ENCODE measurements at places on chromosomes 5 and 9.
A peak's percentile ranks its signal among the peaks of the same experiment; 100 is the strongest.

GRCh38 chr5:109407913-109408312 lies 1.9 kb downstream of the PJA2 start:
- peaks cover 27% of the 10 kb centered on the region for H3K36me3 ChIP-seq
- H3K4me1 ChIP-seq, result peaks cover 55% of the 10 kb centered on the region
- no peak for DNase-seq
- H3K27ac ChIP-seq, result peak overlapping the region; percentile 100
- peak overlapping the region; percentile 97 for H3K4me3 ChIP-seq

DNA sequence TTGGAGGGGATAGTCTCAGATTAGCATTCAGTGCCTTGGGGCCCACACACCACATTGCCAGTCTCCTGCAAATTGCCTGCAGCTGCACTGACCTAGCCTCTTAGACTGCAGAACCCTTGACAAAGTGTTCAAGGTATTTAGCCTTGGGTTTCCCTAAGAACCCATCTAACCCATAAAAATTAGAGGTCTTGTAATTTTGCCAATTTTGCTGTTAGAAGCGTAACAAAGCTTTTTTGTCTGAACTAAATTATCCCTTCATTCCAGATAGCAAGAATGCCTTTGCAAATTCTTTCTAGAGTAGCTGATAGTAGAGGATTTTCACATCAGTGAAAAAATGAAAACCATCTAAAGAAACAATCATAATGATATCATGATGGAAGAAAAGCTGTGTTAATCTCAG lies 74.0 kb upstream of the CCNG1 start:
- no peak overlapping the region for H3K4me3 ChIP-seq
- DNase-seq, result no peak
- no peak overlapping the region for H3K27ac ChIP-seq
- no peaks in the 10 kb centered on the region for H3K36me3 ChIP-seq
- H3K27me3 ChIP-seq, result peaks cover 18% of the 10 kb centered on the region

- no peaks in the 10 kb centered on the region for H3K36me3 ChIP-seq
- H3K27ac ChIP-seq, result no peak overlapping the region
- H3K4me1 ChIP-seq, result no peaks in the 10 kb centered on the region
- H3K27me3 ChIP-seq, result peaks cover 3% of the 10 kb centered on the region
Measured at GRCh38 chr9:93174976-93175375, 9.0 kb upstream of the WNK2 start.

DNA sequence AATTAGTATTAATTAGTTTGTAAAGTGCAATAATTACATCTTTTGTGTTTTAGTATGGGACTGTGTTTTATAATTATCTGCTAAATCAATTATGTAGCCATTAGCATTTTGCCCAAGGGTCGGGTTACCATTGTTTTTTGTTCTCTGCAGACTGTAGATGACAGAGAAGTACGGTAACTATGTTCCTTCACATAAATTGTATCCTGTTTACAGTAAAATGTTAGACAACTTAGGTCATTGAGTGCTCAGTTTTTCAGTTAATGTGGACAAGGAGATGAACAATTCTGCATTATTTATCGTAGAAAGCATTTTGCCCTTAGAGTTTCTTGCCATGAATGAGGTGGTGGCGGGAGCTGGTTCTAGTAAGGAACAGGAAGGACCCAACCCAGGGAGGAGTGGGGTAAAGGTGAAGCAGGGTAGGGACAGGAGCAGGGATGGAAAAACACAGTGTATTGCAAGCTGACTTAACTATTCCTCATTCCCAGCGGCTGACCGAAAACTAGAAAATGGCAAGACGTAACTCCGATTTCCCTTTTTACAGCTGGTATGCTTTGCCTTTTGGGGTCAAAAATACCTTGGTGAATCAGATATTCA lies 243.7 kb upstream of the SLC24A2 start:
- no peaks in the 10 kb centered on the region for H3K36me3 ChIP-seq
- H3K27ac ChIP-seq, result no peak overlapping the region
- H3K27me3 ChIP-seq, result no peaks in the 10 kb centered on the region
- peaks cover 3% of the 10 kb centered on the region for H3K4me1 ChIP-seq

DNA sequence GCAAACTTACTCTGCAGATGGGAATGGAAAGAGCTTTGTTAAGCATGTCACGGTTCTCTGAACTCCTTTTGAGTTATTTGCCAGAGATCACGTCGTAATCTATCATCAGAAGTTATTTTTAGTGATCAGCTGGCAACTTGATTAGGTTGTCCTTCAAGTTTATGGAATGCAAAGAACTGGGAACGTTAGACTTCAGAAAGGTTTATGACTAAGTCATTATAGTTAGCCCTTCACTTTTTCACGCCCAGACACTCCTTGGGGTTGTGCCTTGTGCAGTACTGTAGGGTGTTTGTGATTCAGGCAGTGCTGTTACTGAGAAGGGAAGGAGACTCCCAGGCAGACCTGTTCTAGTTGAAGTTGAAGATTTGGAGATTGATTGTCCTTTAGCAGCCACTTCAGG lies 26.8 kb upstream of the PHF2 start:
- H3K4me1 ChIP-seq, result no peaks in the 10 kb centered on the region
- H3K36me3 ChIP-seq, result peaks cover 88% of the 10 kb centered on the region
- H3K27me3 ChIP-seq, result no peaks in the 10 kb centered on the region
- no peak overlapping the region for H3K4me3 ChIP-seq

DNA sequence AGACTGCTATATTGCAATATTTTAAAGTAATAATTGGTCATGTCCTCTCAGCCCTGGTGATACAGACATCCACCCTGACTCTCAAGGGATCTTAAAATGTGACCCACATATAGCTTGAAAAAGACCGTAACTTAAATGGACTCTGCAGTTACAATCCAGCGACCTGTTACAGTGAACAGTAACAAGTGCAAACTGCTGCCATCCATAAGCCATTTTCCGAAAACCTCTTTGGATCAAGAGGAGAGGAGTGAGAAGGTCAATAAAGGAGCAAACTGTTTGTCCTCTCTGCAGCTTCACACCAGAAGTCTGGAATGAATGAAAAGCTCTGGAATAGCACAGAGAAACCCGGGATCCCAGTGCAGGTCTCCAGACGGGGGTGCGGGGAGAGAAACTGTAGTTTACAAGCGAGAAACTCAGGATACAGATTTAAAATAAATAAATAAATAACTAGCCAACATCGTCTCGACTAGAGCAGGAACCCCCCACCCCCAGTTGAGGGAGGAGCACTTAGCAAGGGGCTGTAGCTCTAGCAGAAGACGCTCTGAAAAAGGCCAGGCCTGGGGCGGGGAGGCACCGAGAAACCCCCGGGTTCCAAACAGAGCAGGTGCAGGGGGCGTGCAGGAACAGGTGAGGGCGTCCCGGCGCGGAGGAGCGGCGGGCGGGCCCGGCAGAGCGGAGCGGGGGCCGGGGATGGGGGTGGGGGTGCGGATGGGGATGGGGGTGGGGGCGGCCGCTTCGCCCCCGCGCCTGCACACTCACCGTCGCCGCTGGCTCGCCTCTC lies 572 bp downstream of the ZDHHC21 start:
- DNase-seq, result no peak
- H3K27ac ChIP-seq, result peak overlapping the region; percentile 93
- peak overlapping the region; percentile 85 for H3K4me3 ChIP-seq
- peaks cover 29% of the 10 kb centered on the region for H3K36me3 ChIP-seq
- H3K4me1 ChIP-seq, result peaks cover 42% of the 10 kb centered on the region

DNA sequence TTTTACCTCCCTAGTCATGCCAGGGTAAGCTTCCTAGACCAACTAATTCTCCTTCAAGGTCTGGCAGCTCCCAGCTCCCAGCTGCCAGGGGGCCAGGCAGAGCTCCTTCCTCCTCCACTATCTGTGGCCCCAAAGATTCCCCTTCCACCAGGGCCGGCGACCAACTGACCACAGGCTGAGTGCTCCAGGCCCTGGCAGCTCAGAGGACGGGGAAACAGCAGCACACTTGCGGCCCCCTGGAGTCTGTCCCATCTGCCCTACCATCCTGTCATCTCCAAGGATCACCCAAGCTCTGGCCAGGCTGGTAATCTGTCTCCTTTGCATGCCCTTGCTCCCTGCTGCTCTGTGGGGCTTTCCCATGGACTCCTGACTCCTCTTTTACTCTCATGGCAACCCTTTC lies 31.2 kb upstream of the BASP1 start:
- peaks cover 12% of the 10 kb centered on the region for H3K4me1 ChIP-seq
- no peaks in the 10 kb centered on the region for H3K36me3 ChIP-seq
- DNase-seq, result no peak
- no peak overlapping the region for H3K4me3 ChIP-seq

DNA sequence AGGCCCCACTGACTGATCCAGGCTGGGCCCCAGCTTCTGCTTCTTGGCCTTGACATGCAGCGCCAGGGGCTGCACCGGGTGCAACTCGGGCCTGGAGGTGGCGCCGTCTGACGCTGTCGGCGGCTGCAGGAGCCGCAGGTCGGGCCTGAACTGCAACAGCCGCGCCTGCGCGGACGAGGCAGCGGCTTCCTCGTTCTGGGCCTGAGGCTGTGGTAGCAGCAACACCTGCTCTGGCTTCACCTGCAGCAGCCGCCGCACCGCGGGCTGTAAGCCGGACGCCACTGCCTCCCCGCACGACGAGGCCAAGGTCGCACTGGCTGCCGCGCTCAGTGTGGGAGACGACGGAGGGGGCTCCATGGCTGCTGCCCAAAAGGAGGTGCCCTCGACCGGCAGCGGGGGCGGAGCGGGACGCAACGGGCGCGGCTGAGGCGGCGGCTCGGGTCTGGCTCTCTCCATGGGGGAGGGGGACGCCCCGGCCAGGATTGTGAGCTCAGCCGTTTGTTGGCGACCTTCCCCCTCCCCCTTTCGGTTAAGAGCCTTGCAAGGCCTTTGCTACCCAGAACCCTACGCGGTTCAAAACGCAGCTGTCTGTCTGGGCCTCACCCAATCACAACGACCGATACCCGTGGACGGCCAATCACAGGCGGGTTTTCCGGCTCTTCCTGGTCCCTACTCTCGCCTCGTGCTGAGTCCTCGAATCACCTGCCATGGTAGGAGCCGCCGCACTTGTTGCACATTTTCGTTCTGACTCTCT lies 438 bp downstream of the SOX30 start:
- H3K36me3 ChIP-seq, result peaks cover 14% of the 10 kb centered on the region
- peak overlapping the region; percentile 67 for H3K4me3 ChIP-seq
- H3K4me1 ChIP-seq, result peaks cover 19% of the 10 kb centered on the region
- peak; percentile 88 for DNase-seq
- H3K27me3 ChIP-seq, result no peaks in the 10 kb centered on the region

- no peak overlapping the region for H3K4me3 ChIP-seq
- peak; percentile 33 for DNase-seq
- H3K27me3 ChIP-seq, result no peaks in the 10 kb centered on the region
- peaks cover 4% of the 10 kb centered on the region for H3K4me1 ChIP-seq
- H3K27ac ChIP-seq, result no peak overlapping the region
- peaks cover 69% of the 10 kb centered on the region for H3K36me3 ChIP-seq
Measured at GRCh38 chr5:72268753-72269410, 51.2 kb downstream of the MRPS27 start.

- H3K4me3 ChIP-seq, result no peak overlapping the region
- DNase-seq, result no peak
- peaks cover 52% of the 10 kb centered on the region for H3K36me3 ChIP-seq
- H3K27ac ChIP-seq, result no peak overlapping the region
- H3K27me3 ChIP-seq, result no peaks in the 10 kb centered on the region
Measured at GRCh38 chr9:125659201-125659840, 47.7 kb downstream of the MAPKAP1 start.

- H3K27me3 ChIP-seq, result no peaks in the 10 kb centered on the region
- no peak overlapping the region for H3K27ac ChIP-seq
- H3K4me1 ChIP-seq, result no peaks in the 10 kb centered on the region
- DNase-seq, result no peak
- H3K36me3 ChIP-seq, result no peaks in the 10 kb centered on the region
Measured at GRCh38 chr9:79123415-79123814, 448.4 kb upstream of the TLE4 start.

GRCh38 chr5:127988146-127988760 lies 95.3 kb upstream of the SLC12A2 start:
- no peak overlapping the region for H3K4me3 ChIP-seq
- no peaks in the 10 kb centered on the region for H3K27me3 ChIP-seq
- no peaks in the 10 kb centered on the region for H3K4me1 ChIP-seq
- H3K27ac ChIP-seq, result no peak overlapping the region
- peaks cover 14% of the 10 kb centered on the region for H3K36me3 ChIP-seq

- no peak for DNase-seq
- no peaks in the 10 kb centered on the region for H3K36me3 ChIP-seq
- H3K27me3 ChIP-seq, result no peaks in the 10 kb centered on the region
- H3K27ac ChIP-seq, result no peak overlapping the region
- H3K4me1 ChIP-seq, result peaks cover 16% of the 10 kb centered on the region
Measured at GRCh38 chr5:67548520-67549295, 352.1 kb upstream of the CD180 start.

DNA sequence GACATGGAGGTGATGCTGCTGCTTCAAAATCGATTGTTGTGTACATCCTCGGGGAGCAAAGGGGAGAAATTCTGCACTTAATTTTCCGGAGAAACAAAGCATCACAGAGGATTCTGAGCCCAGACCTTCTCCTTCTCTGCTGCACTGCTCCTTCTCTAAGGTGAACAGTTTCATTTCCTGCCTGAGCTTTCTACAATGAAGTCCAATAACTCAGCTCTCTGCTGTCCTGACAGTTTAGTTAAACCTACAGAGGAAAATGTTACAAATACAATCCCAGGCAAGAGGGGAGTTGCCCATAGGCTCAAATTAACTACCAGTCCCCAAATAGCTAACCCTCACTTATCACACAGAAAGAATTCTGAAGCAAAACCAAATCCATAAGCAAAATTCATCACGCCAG lies 206.3 kb downstream of the EFNA5 start:
- H3K27me3 ChIP-seq, result peaks cover 6% of the 10 kb centered on the region
- H3K27ac ChIP-seq, result peak overlapping the region; percentile 4
- DNase-seq, result no peak

DNA sequence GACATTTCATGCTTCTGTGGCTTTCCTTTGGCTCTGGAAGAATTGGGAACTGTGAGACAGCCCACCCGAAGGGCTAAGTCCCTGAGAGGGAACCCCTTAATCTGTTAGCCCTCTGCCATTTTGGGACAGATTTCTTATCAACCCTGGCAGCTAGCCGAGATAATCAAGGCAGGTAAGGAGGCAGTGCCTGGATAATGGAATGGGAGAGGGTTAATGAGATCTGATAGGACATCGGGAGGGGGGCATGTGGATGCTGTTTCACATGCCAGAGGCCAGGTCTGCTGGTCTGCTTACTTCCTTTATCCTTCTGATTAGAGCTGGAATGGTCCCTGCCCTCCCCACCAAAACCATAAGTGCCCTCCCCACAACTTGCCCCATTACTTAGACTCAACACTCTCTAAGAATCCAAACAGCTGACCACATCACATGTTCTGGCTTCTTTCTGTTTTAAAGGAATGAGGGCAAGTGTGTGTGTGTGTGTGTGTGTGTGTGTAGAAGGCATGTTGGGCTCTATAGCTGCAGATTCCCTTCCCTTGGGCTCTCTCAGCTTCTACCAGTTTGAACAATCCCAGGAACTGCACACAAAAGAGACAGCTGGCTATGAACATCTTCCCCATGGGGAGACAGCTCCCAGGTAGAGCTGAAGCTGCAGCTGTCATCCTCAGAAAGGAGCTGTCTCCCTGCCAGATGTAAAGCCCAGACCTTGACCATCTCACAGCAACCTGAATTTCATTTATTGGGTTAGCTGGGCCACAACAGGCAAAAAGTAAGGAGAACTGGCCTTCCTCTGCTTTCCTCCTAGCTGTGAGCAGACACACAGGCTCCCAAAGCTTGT lies 221.3 kb downstream of the PIK3R1 start:
- no peak for DNase-seq
- H3K27ac ChIP-seq, result no peak overlapping the region
- H3K36me3 ChIP-seq, result no peaks in the 10 kb centered on the region
- H3K4me3 ChIP-seq, result no peak overlapping the region

- H3K4me3 ChIP-seq, result peak overlapping the region; percentile 70
- H3K36me3 ChIP-seq, result no peaks in the 10 kb centered on the region
- no peak for DNase-seq
Measured at GRCh38 chr9:99720455-99721050, 101.1 kb upstream of the NR4A3 start.

GRCh38 chr9:7289773-7290172 lies 509.8 kb downstream of the DMAC1 start:
- no peaks in the 10 kb centered on the region for H3K36me3 ChIP-seq
- peaks cover 13% of the 10 kb centered on the region for H3K4me1 ChIP-seq
- no peak for DNase-seq
- no peak overlapping the region for H3K27ac ChIP-seq
- no peak overlapping the region for H3K4me3 ChIP-seq

Data from activated T-cell treated with anti-CD3 and anti-CD28 coated beads, Interleukin-2, amount 50 U/mL, for 24 hours (primary cell).